ENCODE measurements at places on chromosomes 3 and 15.

DNA sequence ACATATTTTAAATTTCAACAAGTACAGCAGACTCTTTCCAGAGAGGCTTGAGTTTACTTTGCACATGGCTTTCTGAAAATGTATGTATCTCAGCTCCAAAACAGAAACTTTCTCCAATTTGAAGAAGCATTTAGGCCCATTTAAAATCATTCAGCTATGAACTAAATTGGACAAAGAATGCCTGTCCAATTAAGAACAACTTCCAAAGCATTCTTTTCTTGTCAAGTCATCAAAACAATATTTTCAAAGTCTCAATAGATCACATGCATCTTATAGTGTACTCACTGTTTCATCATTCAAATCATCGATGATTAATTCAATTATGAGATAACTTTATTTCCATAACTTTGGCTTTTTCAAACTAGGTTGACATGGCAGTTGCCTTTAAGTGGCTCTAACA lies 95.2 kb downstream of the KBTBD8 start:
- DNase-seq: no peak

DNA sequence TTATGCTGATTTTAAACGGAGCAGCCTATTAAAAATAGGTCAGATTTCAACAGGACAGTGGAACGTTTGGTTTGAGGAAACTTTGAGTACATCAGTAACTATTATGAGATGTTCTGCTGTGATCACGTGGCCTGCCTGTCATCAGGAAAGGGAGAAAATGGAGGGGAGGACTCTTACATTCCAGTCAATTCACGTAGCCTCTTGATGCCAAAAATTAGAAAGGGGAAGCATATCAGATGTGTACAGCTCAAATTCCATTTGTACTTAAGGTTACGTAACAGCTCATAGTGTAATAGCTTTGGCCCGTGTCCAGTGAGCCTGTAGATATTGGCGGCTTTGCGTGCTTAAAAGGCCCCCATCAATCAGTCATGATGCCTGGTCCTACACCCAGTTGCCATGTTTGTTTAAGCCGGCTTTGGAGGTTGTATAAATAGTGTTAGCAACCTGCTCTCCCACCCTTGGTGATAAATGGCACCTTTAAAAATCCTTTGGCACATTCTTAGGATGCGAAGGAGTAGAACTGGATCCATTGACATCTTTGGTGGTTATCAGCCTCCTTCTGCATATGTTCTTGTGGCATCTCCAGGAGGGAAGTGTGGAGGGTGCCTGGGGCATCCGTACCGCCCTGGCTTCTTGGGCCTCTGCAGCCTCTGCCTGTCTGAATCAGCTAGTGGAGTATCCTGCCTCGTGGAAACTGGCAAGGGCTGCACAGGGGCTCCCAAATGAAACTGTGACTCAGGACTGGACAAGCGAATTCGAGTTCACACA lies 163.9 kb downstream of the THSD4 start:
- no peak for DNase-seq

GRCh38 chr3:94066506-94067500 lies 3.9 kb downstream of the NSUN3 start:
- no peak for DNase-seq

- no peak for DNase-seq
Observed at GRCh38 chr15:66494262-66494661, 3.3 kb downstream of the SNAPC5 start.

- DNase-seq: no peak
Observed at GRCh38 chr15:36777926-36778325, 198.5 kb downstream of the CDIN1 start.
